ENCODE measurements at places on chromosomes 16 and 17. TPM values are rescaled to one million over a fixed set of nuclear protein-coding genes. Genes with fewer than 3 reads are reported as not detected.

NHERF1 gene
- 134 TPM for total RNA-seq

MFAP4 gene
- not detected for total RNA-seq

HIC1 gene
- total RNA-seq = 49.4 TPM

DNA sequence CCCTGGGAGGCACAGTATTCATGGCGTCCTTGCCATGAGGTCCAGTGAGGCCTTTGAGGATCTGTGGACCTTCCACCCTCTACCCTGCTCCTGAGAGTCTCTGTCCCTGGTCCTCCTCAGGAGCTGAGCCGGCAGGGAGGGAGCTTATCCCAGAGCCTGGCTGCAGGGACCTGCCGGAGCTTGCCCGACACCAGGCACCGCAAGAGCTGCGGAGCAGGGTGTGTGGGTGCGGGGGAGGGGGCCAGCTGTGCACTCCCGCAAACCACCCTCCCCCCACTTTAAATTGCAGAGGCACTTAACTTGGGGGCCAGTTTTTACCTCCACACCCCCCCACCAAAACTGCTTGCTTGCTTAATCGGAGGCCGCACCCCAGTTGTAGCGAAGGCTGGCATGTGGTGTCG, 609 bp upstream of the ZNF750 start:
- DNase-seq = no peak

DNA sequence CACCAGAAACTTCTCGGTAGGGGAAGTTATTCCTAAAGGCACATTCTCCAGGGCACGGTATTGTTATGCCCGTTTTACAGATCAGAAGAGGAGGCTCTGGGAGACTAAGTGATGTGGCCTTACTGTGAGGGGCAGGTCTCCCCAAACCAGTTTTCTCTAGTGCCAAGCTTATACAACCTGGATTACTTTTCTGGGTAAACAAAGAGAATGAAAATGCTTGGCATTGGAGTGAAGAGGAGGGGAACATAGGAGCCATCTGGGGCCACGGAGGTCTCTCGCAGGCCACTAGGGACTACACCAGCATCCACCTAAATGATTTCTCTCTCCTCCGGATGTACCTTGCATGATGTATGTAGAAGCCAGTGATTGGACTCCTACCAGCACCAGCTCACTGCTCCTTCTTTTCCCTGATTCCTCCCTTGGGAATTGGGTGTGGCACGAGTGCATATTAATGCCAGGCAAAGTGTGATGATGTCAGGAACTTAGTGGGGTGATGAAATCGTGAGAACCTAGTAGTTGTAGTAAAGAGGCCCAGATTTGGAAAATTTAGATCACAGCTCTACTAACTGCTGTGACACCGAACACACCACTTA, 674 bp downstream of the TOM1L1 start:
- no peak for DNase-seq

DNA sequence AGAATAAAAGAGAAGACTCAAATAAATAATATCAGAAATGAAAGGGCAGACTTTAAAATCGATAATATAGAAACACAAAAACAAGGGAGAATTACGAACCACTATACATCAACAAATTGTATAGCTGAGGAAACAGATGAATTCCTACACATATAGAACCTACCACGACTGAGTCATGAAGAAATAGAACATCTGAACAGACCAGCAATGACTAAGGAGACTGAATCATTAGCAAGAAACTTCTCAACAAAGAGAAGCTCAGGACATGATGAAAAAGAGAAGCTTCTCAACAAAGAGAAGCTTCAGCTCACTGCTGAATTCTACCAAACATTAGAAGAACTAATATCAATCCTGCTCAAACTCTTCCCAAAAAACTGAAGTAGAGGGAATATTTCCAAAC, 255.9 kb downstream of the CEP112 start:
- DNase-seq = no peak

DNA sequence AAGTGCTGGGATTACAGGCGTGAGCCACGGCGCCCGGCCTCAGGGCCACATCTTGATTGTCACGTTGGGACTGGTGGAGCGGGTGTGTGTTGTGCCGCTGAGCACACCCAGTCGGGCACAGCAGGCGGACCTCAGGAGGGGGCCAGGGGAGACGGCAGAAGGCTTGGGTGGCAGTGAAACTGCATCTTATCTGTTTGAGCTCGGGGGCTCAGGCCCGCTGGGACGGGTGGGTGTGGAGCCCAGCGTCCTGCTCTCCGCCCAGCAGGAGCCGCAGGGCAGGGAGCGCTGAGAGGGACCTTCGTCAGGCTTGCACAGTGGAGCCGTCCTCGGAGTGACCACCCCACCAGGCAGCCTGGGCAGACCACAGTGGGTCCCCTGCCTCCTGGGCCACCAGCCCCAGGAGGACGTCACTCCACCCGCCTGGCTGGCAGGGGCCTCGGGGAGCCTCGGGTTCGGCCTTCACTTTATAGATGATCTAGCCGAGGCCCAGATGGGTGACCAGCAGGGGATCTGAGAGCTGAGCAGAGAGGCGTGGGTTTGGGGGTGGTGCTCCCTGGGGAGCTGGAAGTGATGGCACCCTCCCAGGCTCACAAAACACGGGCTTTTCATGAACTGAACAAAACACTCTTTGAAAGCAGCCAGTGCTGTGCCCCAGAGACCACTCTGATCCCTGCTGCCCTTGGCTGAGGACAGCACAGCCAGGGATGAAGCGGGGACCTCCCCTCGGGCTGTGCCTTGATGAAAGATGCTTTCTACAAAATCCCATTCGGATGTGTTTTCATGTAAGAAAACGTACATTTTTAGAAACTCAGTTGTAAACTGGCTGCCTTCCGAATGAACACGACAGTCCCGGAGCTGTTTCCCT, 181.1 kb downstream of the SEC14L1 start:
- no peak for DNase-seq

GRCh38 chr17:7034955-7035590, 742 bp upstream of the SLC16A13 start:
- peak; percentile 85 for DNase-seq

DNA sequence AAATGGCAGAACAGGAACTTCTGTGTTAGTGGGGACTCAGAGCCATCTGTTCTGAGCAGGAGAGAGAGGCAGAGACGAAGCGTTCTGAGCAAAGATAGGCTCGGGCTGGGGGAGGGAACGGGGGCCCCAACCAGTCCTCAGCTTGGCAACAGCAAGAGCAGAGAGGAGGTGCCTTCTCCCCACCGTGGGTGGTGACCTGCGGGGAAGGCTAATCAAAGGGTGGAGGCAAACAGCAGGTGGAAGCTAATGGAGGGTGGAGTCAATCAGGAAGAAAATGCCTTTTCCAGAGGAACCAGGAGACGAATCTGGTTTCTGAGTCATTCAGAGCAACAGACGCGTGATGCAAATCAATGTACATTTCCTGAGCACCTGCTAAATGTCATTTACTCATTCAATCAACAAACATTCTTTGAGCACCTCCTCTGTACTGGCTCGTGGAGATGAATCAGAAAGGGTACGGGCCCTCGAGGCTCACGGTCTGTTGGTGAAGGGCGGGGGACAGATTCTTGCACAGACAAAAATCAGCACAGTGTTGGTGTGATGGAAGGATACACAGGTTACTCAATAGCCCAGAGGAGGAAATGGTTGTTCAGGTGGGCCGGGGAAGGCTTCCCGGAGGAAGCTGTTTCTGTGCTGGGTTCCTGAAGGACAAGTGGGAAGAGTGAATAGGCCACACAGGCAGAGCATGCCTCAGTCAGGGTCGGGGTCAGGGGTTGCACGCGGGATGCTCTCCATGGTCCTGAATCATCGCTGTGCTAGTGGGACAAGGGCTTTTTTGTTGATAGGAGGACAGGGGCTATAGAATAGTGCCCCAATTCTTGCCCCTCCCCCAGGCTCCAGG, 5.7 kb upstream of the SPNS2 start:
- peak; percentile 84 for DNase-seq

- DNase-seq = no peak
These were observed 27.5 kb upstream of the ADCY7 start for GRCh38 chr16:50238868-50239301.

GRCh38 chr17:57699751-57700219, 45.3 kb downstream of the CCDC182 start:
- DNase-seq = peak; percentile 49

- DNase-seq = peak; percentile 74
These were observed 39.6 kb upstream of the MEOX1 start for GRCh38 chr17:43701318-43701743.

DNA sequence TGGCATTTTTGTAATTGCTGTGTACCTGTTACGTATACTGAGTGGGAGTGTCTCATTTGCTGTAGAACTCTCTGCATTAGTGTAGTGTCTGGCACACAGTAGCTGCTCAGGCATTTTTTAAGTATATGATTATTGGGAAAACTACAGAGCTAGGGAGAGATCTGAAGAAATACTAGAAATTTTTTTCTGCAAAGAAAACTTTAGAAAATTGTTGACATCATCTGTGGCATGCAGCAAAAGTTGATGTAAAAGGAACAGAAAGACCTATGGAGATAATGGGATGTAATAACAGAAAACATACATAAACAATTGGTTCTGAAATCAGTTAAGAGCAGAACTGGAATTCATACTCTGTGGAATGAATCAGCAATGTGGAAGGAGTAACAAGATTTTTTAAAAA, 11.6 kb downstream of the CLTC start:
- DNase-seq = no peak

- DNase-seq = peak; percentile 78
These were observed 207.6 kb downstream of the FTO start for GRCh38 chr16:53911513-53911912.

GRCh38 chr17:63611354-63611753, 10.7 kb downstream of the TACO1 start:
- peak; percentile 72 for DNase-seq

DNA sequence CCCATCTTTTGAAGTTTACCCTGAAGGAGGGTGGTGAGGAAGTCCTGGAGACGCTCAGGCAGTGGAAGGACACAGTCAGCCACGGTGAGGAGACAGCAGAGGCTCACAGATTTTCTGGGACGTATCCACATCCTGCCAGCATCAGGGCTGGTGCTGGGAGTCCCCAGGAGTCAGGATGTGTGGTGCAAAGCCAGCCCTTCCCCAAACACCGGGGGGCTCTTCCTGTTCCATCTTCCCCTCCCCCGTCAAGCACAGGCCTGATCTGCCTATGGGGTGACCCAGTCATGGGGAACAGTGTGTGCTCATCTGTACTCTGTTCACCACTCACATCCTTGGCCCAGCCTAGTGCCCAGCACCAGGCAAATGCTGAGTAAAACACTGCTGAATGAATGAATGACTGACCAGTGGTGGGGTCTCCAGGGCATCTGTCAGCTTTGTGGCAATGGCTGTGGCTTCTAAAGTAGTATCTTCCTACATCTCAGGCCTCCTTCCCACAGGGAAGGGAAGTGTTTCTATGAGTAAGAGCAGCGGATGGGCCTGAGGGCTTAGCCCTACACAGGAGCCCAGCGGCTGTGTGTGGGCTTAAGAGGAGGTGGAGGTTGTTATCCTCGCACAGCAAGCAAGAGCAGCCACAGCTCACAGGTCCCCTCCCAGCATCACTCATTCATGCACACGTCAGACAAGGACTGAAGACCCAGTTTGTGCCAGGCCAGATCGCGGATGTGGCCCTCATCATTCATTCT, 23.3 kb downstream of the NOS2 start:
- DNase-seq = no peak

DNA sequence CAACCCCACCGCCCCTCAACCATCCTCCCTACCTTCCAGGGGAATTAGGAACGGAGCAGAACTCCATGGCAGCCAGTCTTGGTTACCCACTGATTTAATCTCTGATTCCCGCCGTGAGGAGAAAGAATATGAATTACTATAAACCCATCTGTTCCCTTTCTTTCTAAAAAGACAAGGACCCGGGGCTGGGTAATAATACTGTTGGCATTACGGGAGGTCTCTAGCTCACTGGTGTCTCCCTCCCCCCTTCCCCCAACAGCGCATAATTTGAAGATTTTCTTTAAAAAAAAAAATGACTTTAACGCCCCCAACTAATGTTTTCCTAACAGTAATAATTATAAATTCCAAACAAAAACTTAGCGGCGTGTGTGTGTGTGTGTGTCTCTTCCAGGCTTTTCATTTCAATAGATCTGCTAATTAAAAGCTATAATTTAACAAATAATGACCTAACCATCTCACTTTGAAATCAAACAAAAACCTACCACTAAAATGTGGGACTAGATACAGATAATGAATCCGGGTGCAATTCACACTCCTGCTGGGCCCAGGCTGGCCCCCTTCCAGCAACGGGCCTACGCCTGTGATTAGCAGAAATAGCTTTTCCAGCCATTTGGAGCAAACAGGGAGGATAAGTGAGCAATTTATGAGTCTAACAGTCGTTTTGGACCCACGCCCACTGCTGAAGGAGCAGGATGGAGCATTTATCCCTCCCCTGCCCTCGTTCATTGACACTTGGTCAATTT, 18.2 kb upstream of the BHLHA9 start:
- DNase-seq = no peak

GRCh38 chr16:16067127-16067526, 117.7 kb downstream of the ABCC1 start:
- no peak for DNase-seq

GRCh38 chr16:83954577-83955016, 1.6 kb downstream of the OSGIN1 start:
- no peak for DNase-seq

GRCh38 chr17:45919136-45919535, 24.8 kb downstream of the MAPT start:
- DNase-seq = no peak

DNA sequence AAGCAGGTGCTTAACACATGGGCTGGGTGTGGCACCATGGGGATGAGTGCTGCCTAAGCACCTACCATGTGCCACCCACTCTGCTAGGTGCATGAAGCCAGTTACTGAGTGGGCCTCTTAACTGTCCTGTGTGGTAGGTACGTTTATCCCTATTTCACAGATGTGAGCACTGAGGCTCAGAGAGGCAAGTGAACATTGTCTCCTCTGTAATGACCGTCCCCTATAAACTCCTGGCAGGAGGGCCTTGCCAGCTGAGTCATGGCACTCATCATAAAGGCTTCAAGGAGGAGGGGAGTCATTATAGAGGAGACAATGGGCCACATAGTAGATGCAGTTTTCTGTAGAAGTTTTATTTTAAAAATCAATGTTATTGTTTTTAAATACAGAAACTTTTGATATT, 79.1 kb downstream of the RAB11FIP4 start:
- no peak for DNase-seq

- DNase-seq = peak; percentile 68
These were observed 3.2 kb downstream of the CBX4 start for GRCh38 chr17:79835953-79836509.

- no peak for DNase-seq
These were observed 26.4 kb upstream of the CACNG1 start for GRCh38 chr17:67017910-67018309.

DNA sequence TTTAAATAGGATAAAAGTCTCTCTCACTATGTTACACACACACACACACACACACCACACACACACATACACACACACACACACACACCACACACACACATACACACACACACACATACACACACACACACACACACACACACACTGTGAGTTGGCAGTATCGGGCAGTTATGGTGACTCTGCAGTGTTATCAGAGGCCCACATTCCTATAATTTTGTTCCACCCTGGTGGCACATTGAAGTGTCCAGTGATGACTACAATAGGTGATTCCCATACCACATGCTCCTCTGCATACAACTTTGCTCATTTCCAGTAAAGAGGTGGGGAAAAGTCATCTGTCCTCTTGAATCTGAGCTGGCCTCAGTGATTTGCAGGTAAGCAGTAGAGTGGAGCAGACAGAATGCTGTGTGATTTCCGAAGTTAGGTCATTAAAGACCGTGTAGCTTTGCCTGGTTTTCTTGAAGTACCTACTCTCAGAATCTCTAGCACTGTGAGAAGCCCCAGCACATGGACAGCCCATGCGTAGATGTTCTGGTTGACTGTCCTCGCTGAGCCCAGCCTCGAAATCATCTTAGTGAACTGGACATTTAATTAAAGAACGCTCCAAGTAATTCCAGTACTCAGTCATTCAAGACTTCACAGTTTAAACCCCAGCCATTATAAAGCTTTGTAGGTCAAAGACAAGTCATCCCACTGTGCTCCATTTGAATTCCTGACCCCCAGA, 836.6 kb upstream of the SOX9 start:
- DNase-seq = no peak

Data from activated CD4-positive, alpha-beta T cell treated with anti-CD3 and anti-CD28 coated beads, Interleukin-2, amount 10 ng/mL, durations not matched to agents 24 days and 14 days (primary cell).